ENCODE measurements at places on chromosomes 5 and 9.

GRCh38 chr5:174511714-174512253 lies 212.6 kb upstream of the MSX2 start:
- no peak for DNase-seq

DNA sequence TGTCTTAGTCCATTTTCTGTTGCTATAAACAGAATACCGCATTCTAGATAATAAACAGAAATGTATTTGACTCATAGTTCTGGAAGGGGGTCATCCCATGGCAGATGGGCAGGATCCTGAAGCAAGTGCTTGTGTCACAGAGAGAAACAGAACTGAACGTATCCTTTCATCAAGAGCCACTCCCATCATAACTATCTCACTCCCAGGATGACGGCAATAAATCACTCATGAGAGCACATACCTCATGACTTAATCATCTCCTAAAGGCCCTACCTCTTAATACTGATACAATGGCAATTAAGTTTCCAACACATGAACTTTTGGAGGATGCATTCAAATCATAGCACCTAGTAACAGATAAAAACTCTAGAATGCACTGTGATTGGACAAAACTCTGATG lies 142.9 kb downstream of the CAMK4 start:
- DNase-seq = peak; percentile 25

- no peak for DNase-seq
Measured at GRCh38 chr5:72356361-72356760, 36.2 kb downstream of the PTCD2 start.

GRCh38 chr9:93726147-93726546 lies 149.8 kb downstream of the PHF2 start:
- DNase-seq = no peak

DNA sequence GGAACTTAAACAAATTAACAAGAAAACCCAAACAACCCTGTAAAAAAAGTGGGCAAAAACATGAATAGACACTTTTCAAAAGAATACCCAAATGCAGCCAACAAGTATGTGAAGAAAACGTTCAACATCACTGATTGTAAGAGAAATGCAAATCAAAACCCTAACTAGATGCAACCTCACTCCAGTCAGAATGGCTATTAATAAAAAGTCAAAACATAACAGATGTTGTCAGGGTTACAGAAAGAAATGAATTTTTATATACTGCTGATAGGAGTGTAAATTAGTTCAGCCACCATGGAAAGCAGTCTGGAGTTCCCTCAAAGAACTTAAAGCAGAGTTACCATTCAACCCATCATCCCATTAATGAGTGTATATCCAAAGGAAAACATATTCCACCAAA lies 479.0 kb downstream of the MTRR start:
- no peak for DNase-seq

DNA sequence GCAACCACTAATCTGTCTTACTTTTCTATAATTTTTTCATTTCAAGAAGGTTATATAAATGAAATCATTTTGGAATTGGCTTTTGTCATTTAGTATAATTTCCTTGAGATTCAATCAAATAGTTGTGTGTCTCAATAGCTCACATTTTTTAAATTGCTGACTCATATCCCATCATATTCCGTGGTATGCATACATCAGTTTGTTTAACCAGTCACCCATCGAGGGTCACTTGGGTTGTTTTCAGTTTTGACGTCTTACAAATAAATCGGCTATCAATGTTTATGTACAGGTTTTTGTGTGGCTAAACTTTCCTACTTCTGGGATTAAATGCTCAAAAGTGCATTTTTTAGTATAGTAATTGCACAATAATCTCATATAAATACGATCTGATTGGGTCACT lies 185.5 kb downstream of the TAF11L14 start:
- peak; percentile 81 for DNase-seq

- peak; percentile 34 for DNase-seq
Measured at GRCh38 chr5:140966293-140967225, at the start of gene PCDHAC2. PCDHAC2 (plus strand) TSS chr5:140966476; CDS start chr5:140966767, 291 bp downstream.

GRCh38 chr5:58043032-58043945 lies 416.6 kb downstream of the PLK2 start:
- no peak for DNase-seq

DNA sequence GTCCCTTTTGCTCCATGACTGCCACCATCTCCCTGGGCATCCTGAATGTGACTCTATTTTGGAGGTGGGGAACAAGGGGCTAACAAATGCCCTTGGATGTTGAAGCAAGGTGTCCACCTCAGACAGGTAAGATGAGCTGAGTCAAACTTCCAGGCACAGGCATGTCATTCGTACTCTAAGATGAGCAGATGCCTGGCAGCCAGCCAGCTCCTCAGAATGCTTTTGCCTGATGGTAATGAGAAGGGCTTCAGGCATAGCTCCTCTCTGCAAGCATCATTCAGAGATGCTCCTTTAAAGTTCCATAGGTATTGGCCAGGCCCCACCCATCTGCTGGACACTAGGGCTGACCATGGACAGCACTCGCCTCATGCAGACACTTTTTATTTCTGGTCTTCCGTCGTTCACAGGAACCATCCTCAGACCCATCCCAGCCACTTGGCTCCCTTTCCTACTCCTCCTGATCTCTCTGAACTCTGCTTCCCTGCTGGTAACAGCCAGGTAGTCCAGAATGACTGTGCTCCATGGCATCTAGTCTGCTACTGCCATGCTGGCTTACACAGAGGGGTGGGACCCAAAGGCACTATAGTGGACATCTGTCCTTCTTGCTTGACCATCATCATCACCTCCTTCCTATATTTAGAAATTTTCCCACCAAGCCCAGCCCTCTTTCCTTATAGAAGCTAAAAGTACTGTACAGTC lies 118.8 kb downstream of the GLIS3 start:
- no peak for DNase-seq

- DNase-seq = no peak
Measured at GRCh38 chr9:120221844-120222243, 358.1 kb downstream of the CDK5RAP2 start.

GRCh38 chr9:125948887-125949596 lies 201.9 kb downstream of the PBX3 start:
- no peak for DNase-seq

GRCh38 chr5:137375741-137376526 lies 123.2 kb downstream of the SPOCK1 start:
- DNase-seq = no peak

GRCh38 chr9:110334183-110334582 lies 3.5 kb downstream of the TXNDC8 start:
- no peak for DNase-seq

DNA sequence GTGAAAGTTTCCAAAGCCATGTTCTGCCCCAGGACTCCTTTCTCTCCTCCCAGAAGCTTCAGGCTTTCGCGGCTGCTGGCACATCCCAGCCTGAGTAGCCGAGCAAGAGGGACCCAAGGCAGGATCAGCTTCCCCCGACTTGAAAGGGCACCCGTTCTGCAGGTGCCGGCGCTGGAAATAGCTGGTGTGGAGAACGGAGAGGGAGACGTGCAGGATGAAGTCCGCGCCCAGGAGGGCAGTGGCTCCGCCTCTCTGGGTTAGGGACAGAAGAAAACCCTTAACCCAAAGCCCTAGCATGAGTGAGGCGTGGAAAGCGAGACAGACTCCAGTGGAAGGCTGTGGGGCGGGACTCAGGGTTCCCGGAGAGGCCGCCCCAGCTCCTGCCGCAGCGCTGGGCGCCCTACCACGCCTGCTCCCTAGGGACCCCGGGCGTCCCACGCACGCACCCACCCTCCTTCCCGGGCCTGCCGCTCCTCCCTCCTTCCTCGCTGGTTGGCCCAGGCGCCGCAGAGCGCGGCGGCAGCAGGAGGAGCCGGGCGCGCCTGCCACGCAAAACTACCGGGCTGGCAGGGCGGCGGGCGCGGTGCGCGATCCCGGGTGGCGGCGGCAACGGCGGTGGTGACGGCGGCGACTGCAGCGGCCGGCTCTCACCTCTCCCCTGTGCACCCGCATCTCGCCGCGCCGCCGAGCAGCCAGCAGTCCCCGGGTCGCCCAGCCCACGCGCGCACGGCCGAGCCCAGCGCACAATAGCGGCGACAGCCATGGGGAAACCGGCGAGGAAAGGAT lies at the start of gene SLC1A1:
SLC1A1 (plus strand) TSS at position 550 of the 786 bp plus-strand sequence; CDS start at position 762, 212 bp downstream.
- DNase-seq = peak; percentile 68

- no peak for DNase-seq
Measured at GRCh38 chr5:108079753-108080152, 302.1 kb downstream of the FBXL17 start.

DNA sequence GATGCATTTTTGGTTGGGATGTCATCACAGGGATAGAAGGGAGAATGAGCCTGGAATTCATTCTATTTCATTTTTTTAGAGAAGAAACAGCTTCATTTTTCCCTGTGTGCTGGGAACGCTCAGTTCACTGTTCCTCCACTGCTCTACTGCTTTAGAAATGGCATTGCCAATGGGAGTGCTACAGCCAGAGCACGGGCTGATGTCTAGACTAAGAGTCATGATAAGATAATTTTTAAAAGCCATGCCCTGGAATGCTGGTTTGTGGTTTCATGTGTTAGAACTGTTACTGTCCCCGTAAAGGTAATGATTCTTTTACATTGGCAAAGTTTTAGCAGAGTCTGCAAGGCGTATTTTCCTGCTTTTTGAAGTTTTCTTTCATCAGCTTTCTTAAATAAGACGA lies 119.6 kb downstream of the SEMA6A start:
- no peak for DNase-seq

- no peak for DNase-seq
Measured at GRCh38 chr5:82174128-82174918, 103.8 kb downstream of the RPS23 start.

GRCh38 chr5:170423692-170424091 lies 34.5 kb upstream of the KCNMB1 start:
- DNase-seq = no peak
